ENCODE measurements at places on chromosomes 6 and 20.
A peak's percentile ranks its signal among the peaks of the same experiment; 100 is the strongest.

DNA sequence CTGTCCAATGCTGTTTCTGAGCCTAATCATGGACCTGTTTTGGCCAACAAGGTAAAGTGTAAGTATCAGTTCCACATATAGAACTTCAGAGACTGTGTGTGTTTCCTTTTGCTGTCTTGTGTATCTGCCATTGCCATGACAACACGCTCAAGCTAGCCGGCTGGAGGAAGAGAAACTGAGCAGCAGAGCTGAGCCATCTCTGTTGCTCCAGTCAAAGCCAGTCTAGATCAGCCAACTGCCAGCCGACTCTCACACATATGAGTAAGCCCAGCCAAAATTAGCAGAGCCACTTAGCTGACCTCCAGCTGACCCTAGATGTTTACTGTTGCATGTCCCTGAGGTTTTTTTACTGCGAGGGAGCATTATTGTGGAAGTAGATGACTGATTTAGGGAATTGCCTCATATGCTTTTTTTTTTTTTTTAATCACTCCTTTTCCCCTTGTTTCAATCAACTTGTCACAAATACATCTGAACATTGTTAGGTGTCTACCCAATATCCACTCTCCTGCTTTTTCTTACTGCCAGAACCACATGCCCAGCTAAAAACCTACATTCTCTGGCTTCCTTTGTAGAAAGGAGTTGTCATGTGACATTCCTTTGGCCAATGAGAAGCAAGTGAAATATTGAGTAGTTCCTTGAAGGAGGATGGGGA, 304.3 kb upstream of the SUPT3H start:
- peak; percentile 69 for DNase-seq

DNA sequence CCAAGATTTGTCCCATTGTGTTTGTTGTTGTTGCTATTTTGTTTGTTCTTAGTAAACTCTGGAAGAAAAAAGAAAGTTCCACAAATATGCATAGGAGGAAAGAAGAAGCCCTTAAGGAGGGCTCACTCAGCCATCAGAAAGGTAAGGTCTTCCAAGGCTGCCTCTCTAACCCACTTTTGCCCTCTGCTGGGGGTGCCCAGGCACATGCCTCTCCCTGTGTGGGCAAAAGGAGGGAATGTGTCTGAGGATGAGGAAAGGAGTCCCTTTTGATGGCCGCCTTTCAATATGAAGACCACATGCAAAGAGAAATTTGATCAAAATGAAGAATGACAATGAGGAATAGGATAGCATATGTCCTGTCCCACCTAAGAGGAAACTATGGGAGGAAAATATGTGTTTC, 248.2 kb upstream of the POU3F2 start:
- no peak for DNase-seq

DNA sequence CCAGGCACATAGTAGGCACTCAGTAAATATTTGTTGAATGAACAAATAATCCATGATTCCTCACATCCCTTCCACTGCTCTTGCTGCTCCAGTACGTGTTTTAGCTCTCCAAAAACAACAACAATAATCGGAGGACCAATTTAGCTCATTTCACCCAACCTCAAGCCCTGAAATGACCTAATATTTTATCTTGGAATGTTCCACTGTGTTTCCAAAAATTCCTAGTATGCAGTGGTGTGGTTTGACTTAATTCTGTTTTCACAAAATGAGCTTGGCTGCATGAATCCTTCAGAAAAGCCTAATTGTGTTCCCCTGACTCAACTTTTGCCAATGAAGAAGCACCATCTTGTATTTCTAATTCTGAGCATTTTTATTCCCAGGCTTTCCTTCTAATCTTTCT, 168.0 kb upstream of the PHACTR1 start:
- DNase-seq, result peak; percentile 9

DNA sequence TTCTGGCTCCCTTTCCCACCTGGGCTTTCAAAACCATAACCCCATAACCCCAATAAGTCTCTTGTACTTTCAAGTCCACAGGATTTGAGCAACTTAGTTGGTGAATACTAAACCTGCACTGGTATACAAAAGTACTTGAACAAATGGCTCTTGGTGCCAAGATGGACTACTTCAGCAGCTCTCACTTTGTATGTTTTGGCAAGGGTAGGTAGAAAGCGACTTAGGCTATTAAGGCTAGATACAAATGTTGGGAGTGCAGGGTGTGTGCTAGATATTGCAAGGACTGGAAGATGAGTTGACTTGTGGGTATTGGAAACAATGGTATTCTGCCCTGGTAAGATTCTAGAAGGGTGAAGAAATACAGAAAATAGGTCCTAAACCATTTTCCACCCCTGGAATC, 182.6 kb upstream of the MOCS1 start:
- DNase-seq, result no peak
